Endothelial cell (in vitro differentiated cells): ENCODE measurements at places on chromosomes 11 and 22.

DNA sequence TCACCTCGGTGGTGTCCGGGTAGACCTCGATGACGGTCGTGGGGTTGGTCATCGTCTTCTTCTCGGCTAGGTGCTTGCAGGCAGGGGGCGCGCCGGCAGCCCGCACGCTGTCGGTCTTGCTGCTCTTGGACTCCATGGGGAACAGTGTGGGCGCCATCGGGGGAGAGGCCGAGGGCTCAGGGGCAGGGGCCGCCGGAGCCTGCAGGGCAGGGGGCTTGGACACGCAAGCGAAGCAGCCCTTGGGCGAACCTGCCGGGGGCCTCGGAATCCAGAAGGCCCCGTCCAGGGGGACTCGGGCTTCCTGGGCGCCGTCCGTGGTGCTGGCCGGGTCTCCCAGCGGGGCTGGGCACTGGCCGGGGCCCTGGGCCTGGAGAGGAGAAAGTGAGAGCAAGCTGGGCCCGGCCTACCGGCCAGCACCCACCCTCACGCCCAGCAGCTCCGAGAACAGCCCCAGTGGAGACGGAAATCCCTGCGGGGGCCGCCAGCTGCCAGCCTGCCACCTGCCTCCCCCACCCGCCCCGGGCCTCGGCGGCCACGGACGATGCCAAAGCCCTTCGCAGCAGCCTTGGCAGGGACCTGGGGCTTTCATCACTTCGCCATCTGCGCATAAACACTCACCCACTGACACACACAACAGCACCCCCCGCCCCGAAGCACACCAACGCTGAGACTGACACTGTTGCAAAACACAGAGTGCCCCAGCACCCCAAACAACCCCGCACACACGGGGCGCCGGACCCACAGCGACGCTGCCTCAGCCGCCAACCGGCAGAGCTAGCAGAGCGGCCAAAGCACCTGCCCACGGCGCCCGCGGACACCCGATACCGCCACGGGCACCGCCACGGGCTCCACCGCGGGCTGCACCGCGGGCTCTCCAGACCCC, 2.4 kb downstream of the IFITM10 start:
- DNase-seq = no peak

- no peak for DNase-seq
Measured at GRCh38 chr11:69906453-69906907, 87.3 kb upstream of the FGF3 start.

- peak; percentile 47 for DNase-seq
Measured at GRCh38 chr11:122100037-122100755, 15.8 kb downstream of the BLID start.

DNA sequence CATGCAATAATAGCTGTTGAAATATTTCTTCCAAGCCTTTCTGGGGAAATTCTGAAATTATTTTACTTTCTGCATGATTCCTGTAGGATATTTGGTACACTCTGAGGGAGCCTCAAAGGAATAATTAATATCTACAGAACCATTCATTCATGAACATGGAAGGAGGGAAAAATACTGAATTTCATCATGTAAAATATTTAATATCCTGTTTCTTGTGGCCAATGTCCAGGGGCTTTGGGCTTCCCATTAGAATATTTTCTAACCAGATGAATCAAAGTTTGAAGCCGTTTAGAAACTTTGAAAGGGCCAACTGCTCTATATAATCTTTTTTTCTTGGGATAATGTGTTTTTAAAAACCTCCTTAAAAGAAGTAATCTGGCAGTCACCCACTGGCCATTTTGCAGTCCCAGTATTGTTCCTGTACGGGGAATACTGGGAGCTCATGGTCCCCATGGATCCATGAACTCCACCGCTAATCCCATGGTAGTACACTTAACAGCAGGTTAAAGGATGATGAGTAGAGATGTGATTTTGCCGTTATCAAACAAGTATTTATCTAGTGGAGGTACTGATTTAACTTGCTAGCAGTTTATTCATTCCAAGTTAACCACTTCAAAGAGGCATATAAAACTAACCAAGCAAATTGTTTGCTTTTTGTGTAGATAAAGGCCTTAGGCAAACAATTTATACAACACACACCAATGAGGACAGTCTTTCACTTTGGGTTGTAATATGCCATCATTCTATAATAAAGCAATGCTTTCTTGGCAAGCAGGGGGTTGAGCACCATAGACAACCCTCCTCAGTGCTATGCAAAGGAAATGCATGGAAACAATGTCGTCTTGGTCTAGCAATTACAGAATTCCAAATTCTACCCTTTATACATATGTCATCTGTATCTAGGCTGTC, 34.5 kb upstream of the BLID start:
- no peak for DNase-seq

GRCh38 chr11:63869171-63869591, 30.3 kb downstream of the MARK2 start:
- no peak for DNase-seq

DNA sequence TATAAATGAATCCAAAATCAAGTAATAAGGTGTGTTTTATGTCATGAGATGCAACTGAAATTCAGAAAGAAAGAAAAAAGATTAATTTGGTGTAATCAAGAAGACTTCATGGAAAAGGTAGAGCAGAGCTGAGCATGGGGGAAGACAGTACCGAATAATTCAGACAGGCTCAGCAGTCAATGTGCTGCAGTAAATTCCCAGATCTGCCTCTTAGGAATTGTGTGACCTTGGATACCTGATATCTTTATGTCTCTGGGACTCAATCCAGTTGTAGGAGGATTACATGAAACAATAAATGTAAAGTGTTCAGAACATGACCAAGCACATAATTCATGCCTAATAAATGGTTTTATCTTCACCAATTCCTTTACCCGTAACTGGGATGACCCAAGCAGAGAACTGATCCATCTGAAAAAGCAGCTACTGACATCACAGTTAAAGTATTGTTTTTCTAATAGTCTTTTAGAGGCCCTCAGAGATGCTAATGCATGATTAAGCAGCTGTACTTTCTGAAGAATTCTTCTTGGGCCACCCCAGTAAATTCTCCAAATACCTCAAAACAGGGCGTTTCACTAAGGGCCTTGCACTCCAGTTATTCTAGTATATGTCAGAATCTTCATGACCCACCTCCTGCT, 7.8 kb downstream of the MS4A12 start:
- no peak for DNase-seq

- DNase-seq = no peak
Measured at GRCh38 chr11:124717421-124717785, 22.3 kb upstream of the NRGN start.
